ENCODE measurements at places on chromosomes 16 and 17.

- no peak for DNase-seq
These were observed 89.5 kb downstream of the CDH11 start for GRCh38 chr16:65032387-65032786.

DNA sequence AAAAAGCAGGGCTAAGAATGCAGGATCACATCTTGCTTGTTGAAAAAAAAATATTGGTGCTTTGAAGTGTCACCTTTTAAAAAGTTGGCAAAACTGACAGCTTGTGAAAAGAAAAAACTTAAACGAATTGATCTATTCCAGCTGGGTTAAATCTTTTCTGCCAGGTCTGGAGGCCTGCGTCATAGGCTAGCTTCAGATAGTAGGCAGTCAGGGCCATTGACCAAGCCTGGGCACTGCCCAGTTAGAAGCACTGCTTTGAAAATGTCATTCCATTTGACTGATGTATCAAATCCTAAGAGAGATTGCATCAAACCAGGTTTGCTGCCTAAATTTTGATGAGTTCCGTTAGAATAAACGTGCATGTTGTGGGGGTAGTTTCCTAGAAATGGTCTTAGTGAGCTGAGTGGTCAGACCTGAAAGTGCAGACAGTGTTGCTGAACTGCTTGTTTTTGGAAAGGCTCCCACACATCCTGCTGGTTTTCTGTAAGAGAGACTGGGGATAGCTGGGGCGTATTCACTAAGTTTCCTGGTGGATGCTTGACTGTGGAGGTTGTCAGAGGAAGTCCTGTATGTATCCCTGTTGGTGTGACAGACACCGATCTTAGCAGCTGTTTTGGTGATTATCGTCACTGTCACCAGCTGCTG lies 38.8 kb downstream of the NUP88 start:
- no peak for DNase-seq

- no peak for DNase-seq
These were observed 10.5 kb upstream of the CYLD start for GRCh38 chr16:50731130-50731988.

GRCh38 chr17:3988297-3989040 lies 24.2 kb upstream of the ATP2A3 start:
- no peak for DNase-seq

DNA sequence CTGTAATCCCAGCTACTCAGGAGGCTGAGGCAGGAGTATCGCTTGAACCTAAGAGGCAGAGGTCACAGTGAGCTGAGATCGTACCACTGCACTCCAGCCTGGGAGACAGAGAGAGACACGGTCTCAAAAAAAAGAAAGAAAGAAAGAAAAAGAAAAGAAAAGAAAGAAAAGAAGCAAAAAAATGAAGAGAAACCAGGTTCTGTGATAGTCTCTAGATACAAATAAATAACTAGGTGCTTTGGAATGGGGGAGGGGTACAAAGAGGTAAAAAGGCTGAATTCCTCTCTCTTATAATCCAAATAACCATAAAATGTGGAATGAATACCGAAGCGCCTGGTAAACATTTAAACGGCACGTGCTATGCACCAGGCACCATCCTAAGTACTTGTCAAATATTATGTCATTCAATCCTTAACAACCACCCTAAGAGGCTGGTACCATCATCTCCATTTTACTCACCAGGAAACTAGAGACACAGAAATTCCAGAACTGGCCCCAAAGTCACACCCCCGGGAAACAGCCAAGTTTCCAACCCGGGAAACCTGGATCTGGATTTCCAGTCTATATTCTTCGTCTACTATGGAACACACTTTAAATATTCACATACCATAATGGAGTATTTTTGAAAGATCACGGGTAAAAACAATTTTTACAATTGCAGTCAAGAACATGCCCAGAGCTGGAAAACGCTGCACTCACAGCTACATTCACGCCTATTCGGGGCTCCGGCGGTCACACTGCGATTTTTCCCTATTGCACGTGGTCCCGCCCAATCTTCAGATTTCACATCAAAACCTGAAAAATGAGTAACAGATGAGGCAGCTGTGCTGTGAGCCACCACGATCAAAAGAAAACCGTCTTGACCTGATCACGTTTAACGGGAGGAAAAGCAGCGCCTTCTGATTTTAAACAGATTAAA lies 10.5 kb downstream of the NXN start:
- no peak for DNase-seq

- no peak for DNase-seq
These were observed 49.4 kb downstream of the VAC14 start for GRCh38 chr16:70751593-70751992.

GRCh38 chr17:39643271-39643670 lies 6.3 kb downstream of the STARD3 start:
- no peak for DNase-seq

- DNase-seq, result no peak
These were observed 2.0 kb upstream of the SCN4A start for GRCh38 chr17:63974594-63975192.

GRCh38 chr16:84194470-84195200 lies 3.7 kb downstream of the ADAD2 start:
- DNase-seq, result peak; percentile 73

DNA sequence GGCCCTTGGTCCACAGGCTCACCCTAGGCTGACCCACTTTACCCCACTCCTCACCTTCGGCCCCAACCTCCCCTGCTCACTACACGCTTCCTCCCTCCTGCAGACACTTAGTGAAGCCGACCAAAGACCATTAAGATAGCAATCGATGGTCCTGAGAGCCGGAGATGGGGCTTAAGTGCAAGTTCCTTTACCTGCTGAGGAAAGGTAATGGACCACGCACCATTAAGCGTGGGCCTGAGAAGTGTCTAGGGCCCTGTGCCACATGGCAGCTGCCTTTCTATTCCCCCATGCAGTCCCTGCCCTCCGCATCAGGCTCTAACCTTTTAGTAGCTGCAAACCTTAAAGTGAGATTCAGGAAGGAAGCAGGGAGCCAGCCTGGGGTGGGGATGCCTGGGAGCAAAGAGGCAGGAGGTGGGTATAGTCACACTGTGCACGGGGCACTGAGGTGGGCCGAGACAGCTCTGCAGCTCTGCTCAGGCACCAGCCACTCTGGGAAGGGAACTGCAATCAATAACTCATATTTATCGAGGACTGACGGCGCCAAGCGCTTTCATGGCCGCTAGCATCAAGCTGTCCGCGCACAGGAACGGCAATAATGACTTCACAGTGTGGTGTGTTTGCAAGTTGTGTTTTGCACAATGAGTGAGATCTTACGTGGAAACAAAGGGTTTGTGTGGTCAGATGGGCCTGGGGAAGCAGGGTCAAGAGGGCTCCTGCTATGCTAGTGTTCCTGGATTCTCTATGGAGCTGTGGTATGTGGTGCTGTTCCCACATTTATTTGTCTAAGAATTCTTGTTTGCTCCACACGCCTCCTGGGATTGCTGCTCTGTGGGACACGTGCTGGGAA lies 84.9 kb upstream of the CDC42EP4 start:
- no peak for DNase-seq

- no peak for DNase-seq
These were observed 49.7 kb upstream of the CCDC182 start for GRCh38 chr17:57794841-57795240.

- DNase-seq, result peak; percentile 37
These were observed 2.2 kb upstream of the ATP6V0A1 start for GRCh38 chr17:42456223-42457106.

DNA sequence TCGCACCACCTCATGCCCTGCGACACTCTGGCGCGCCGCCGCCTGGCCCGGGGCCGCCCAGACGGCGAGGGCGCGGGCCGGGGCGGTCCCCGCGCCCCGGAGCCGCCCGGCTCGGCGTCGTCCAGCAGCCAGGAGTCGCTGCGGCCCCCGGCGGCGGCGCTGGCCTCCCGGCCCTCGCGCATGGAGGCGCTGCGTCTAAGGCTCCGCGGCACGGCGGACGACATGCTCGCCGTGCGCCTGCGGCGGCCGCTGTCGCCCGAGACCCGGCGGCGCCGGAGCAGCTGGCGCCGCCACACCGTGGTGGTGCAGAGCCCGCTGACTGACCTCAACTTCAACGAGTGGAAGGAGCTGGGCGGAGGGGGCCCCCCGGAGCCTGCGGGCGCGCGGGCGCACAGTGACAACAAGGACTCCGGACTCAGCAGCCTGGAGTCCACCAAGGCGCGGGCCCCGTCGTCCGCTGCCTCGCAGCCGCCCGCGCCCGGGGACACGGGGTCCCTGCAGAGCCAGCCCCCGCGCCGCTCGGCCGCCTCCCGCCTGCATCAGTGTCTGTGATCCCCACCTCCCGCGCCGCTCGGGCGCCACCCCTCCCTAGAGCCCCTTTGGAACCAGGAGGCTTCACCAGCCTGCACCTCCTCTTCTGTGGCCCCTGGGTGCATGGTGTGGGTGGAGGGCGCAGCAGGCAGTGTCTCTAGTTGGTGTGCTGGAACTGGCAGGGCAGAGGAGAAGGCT lies 82.3 kb downstream of the ARHGAP23 start:
- DNase-seq, result no peak

DNA sequence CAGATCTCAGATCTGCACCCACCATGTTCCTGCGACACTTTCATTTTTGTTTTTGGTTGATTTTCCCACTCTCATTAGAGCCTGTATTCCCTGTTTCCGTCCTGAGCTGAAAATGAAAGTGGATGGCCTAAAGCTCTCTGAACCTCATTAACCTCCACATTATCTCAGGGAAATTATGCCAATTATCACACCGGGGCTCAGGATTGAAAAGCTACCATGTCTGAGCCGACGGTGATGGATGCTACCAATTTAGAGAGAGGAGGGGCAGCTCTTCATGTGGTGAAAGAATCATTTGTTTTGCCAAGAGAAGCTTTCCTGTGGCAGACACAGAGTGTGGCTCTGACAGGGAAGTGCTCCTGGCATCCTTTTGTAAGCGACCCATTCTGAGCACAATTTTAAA lies 410.4 kb upstream of the CDH11 start:
- DNase-seq, result no peak

GRCh38 chr17:1050996-1051925 lies 54.3 kb downstream of the TIMM22 start:
- DNase-seq, result no peak

DNA sequence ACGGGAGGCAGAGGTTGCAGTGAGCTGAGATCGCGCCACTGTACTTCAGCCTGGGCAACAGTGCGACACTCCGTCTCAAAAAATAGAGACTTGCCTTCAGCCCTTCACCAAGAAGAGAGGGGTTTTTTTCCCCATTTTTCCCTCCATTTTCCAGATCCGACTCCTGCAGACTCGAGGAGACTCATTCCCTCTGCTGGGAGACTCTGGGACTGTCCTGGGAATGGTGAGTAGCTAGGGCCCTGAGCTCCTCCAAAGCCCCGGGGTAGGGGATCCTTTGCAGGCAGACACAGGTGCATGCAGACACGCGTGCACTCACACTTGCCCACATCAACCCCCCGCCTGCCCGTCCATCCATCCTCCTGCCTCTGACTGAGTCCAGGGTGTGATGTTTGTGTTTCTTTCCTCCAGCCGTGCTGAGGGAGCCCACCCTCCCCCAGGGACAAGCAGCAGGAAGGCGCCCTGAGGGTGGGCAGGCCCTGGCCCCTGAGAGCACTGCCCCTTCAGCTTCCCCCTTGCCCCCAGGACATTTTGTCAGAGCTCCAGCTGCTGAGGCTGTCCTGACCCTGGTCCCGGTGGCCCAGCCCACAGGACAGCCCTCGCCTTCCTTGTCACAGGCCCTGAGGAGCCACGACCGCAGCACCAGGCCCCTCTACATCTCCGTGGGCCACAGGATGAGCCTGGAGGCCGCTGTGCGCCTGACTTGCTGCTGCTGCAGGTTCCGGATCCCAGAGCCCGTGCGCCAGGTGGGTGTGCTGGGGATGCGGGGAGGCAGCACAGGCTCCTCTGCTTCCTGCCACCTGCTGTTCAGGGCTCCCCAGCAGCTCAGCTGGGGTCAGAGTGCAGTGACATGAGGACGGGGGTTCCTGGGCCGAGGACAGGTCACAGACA lies 10.2 kb downstream of the ENDOV start:
- DNase-seq, result peak; percentile 45

DNA sequence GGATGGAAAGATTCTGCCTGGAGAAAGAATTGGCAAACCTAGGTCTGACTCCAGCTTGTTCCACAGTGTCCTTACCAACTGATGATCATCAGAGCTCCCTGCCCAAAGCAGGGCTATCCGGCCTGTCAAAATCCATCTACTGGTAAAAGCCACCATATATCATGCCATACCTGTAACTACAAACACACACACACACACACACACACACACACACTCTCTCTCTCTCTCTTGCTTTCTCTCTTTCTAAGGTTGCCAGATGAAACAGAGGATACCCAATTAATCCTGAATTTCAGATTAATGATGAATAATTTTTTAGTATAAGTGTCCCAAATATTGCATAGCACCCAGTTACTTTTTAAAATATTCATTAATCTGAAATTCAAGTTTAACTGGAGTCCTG lies 1.5 kb upstream of the MMP28 start:
- no peak for DNase-seq

DNA sequence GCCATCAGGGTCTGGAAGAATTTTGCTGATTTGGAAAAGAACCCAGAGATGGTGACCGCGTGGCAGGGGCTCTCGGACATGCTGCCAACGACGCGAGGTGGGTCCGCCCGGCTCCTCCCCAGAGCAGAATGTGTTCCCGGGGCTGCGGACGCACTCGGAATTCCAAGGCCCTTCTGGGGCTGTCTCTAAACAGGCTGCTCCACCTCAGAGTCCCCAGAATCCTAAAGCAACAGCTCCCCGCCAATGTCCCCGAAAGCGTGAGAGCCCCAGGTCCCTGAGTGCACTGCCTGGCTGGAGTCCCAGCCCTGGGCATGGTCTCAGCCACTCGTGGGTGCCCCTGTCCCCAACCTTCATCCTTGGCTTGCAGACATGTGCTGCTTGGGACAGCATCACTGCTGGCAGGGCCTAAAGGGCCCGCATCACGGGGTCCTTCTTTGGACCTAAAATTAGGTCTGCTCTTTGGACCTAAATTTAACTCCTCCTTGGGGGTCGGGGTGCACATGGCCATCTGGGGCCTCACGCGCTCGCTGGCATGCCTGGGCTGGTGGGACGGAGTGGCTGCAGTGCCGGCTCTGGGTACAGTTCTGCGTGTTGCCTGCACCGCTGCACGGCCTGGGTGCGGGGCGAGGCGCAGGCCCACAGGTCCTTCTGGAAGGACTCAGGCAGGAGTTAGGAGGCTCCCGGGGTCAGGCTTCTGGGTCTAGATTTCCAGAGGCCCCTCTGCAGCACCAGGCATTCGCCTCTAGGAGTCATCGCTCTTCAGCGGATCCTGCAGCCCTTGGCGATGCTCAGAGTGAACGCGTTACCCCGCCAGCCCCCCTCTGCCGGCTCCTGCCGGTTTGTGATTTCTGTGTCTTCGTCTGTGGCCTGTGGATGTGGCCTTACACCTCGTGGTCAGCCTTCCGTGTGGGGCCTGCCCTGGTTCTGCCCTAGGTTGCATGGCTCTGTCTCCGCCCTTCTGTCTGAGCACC lies 41.9 kb upstream of the CHMP6 start:
- no peak for DNase-seq

GRCh38 chr17:17682293-17682736 lies 1.1 kb downstream of the RAI1 start:
- DNase-seq, result peak; percentile 71

- no peak for DNase-seq
These were observed 3.1 kb downstream of the FAAP100 start for GRCh38 chr17:81549031-81549557.

DNA sequence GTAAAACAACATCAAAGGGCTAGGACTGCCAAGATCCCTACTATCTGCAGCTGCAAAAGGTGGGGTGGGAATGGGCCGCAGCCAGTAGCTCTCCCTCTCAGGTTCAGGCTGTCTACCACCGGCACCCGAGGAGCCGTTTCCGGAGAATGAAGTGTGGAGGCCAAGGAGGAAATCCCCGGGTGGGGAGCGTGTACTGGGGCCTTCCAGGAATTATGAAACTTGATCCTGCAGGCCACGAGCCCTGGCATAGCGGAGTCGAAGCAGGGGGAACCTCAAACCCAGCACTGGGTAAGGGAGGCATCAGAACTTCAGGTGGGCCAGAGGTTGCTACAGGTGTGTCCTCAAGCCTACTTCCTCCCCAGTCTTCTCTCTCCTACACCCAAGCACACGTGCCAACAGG lies 5.1 kb downstream of the INPP5K start:
- DNase-seq, result no peak
